ENCODE measurements at places on chromosomes 6 and 20.

- DNase-seq, result no peak
Measured at GRCh38 chr20:60310560-60311349, 352.5 kb downstream of the CDH26 start.

GRCh38 chr6:112806163-112806865 lies 459.2 kb downstream of the RFPL4B start:
- no peak for DNase-seq

GRCh38 chr6:168684906-168685305 lies 243.9 kb downstream of the SMOC2 start:
- no peak for DNase-seq

- DNase-seq, result no peak
Measured at GRCh38 chr6:69105288-69105687, 470.2 kb downstream of the ADGRB3 start.

DNA sequence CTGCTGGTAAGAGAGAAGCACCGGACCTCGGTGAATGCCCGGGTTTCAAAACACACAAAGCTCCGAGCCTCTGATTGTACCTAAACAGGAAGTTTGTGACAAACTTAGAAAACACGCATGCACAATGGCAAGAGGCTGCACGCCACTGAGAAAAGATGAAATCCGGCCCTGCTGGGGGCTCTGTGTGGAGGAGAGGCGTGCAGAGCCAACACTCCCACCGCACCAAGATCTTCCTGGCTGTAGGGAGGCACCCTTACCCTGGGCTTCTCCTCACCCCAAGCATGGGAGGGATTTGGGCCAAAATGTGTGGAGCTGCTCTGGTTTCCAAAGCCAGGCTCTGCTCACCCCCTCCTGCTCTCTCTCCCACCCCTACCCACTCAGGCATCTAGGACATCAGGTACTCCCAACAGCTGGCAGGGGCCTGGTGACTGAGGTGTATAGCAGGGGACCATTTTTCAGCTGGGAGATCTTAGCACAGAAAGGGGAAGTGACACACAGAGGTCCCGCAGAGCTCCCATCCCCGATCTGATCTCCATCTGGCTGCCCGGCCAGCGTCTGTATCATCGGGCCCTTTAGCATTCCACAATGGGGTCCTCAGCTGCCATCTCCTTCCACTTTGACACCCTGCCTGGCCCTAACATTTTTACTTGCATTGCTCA lies 84.2 kb downstream of the TRERF1 start:
- peak; percentile 60 for DNase-seq

DNA sequence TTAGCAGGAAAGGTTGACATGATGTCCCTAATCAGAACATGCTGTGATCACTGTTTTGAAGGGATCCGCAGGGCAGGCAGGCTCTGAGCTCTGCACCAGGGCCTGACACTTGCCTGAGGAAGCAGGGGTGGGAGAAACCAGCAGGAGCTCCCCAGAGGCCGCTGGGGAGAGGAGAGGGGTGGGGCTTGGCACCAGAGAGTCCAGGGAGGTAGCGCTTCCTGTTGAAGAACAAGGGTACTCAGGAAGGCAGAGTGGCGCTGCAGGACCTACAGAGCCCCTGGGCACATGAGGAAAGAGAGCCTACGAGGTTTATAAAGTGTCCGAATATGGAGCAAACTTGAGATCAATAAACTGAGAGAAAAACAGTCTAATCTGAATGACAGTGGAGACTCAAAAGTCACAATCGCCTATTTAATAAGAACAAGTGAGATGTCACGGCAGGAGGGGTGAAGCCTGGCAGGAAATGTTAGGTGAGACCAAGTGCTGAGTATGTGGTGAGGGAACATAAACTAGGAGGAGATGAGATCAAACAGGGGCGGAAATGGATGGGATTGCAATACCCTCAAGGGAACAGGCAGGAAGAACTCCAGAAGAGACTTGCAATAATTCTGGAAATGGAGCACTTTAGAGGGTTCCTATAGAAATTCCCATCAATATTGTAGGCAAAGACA lies 5.8 kb upstream of the TBXT start:
- no peak for DNase-seq

GRCh38 chr6:117338567-117338966 lies 73.2 kb downstream of the VGLL2 start:
- no peak for DNase-seq

All from activated T-cell treated with anti-CD3 and anti-CD28 coated beads, Interleukin-2, amount 50 U/mL, for 24 hours (primary cell).